ENCODE measurements at places on chromosomes 6 and 20.
A peak's percentile ranks its signal among the peaks of the same experiment; 100 is the strongest.

- DNase-seq, result no peak
Observed at GRCh38 chr6:52562911-52563310, 13.9 kb downstream of the TRAM2 start.

GRCh38 chr6:163356324-163356723, 58.2 kb upstream of the QKI start:
- no peak for DNase-seq

- no peak for DNase-seq
Observed at GRCh38 chr6:2866171-2866846, 24.6 kb upstream of the SERPINB1 start.

GRCh38 chr6:14375930-14376329, 258.4 kb downstream of the CD83 start:
- peak; percentile 83 for DNase-seq

- no peak for DNase-seq
Observed at GRCh38 chr6:109056661-109057060, 38.0 kb downstream of the SESN1 start.

DNA sequence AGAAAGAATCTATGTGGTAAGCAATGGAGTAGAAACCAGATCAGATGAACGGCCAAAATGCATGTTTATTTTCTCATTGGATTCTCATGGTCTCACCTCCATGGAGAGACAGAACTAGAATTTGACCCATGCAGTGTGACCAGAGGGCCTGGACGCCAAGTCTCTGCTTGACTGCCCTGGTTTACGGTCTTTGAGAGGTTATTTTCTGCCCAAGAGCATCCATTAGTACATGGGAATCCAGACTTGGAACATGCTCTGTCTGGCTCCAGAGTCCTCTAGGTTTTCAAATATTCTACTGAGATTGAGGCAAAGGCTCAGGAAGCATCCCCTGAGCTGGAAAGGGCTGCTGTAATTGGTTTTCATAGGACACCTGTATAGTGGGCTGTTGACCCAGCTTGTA, 45.5 kb upstream of the UST start:
- no peak for DNase-seq

DNA sequence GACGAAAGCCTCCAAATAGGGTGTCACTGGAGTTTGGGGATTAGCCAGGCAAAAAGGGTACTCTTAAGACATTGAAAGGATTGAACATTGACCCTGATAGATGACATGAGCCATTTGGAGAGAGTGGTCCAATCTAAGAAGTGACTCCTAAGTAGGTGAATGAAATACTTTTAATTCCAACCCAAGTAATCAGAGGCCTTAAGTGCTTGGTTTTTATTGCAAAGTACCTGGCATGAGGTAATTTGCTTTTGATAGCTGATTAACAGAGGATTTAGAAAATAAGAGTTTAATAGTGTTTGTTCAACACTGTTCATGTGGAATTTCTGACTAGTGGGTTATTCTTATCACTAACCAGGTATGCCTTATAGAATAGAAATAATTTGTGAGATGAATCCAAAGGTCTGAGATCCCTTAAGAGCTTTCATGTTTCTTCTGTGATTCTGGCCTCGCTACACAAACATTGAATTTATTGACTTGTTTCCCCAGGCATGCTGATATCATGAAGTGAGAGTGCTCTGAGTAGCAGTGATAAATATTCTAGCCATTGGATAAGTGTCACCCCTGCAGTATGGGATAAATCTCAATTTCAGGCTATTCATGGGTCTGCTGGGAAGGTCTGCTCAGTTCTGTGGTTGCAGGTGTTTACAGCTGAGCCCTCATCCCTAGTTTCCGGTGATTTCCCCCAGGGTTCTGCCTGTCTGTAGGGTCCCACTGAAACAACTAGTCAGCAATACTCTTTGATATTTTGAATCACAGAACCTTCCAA, 6.5 kb downstream of the NCOA7 start:
- DNase-seq, result no peak

DNA sequence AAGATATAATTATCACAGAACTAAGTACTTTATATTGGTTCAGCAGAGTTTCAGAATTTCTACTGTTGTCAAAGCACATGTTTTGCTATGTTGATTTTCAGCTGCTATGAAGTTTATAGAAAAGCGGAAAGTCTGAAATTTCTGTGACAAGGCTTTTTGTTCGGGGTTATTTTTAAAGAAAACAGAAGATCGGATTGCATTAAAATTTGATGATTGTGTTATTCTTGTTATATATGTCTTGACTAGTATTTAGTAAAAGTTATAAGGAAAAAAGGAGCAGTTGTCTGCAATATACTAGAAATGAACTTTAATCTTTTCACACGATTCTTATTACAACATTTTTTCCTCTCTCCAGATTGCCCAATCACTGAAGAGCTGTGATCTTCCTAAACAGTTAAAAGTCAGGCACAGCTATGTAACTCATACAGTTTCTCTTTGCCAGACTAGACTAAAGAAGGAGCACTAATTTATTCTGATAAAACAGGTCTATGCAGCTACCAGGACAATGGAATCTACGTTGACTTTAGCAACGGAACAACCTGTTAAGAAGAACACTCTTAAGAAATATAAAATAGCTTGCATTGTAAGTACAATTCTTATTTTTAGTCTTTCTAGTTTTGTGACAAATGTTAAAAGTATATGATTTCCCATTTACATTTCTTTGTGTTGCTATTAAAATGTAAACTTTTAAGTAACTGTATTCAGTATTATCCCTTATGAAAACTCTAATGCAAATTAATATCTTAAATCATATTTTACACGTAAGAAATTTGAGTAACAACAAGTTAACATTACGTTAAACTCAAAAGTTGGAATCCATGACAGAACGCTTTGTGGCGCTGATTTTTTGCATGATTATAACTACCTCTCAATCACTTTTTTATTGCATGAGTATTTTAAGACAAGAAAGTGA, at the start of gene ENPP3:
Gene ENPP3 (plus strand): TSS at position 423 of the 913 bp plus-strand sequence. CDS start 83 bp downstream, at position 506.
- DNase-seq, result no peak

DNA sequence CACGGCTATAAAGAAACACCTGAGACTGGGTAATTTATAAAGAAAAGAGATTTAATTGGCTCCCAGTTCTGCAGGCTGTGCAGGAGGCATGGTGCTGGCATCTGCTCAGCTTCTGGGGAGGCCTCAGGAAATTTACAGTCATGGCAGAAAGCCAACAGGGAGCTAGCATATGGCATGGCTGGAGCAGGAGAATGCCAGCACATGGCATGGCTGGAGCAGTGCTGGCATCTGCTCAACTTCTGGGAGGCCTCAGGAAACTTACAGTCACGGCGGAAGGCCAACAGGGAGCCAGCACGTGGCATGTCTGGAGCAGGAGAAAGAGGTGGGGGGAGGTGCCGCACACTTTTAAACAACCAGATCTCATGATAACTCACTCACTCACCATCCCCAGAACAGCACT, 32.5 kb upstream of the DACT2 start:
- no peak for DNase-seq

GRCh38 chr6:100657678-100658330, 193.1 kb upstream of the SIM1 start:
- peak; percentile 35 for DNase-seq

DNA sequence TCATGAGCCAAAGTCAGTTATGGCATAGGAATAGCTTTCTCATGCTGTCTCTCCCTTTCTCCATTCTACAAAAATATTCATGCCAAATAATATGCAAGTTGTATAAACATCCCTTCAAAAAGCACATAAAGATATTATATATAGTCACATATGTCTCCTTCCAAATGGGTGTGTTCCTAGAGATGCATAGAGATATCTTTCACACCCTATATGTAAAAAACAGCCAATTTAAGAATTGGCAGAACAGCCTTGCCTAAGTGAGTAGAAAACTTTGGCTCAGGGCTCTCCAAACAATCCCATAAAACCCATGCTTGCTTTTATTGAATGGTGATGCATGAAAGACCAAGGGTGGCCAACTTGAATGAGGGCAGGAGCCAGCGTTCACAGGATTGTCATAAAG, 274.7 kb upstream of the SUPT3H start:
- DNase-seq, result no peak

- DNase-seq, result no peak
Observed at GRCh38 chr6:46381057-46381456, 110.2 kb downstream of the RCAN2 start.

- no peak for DNase-seq
Observed at GRCh38 chr6:32298632-32299336, 72.9 kb downstream of the TSBP1 start.

Data from Jurkat, Clone E6-1 (cell line).